SK-N-DZ (cell line): ENCODE measurements at places on chromosomes 4 and X.

DNA sequence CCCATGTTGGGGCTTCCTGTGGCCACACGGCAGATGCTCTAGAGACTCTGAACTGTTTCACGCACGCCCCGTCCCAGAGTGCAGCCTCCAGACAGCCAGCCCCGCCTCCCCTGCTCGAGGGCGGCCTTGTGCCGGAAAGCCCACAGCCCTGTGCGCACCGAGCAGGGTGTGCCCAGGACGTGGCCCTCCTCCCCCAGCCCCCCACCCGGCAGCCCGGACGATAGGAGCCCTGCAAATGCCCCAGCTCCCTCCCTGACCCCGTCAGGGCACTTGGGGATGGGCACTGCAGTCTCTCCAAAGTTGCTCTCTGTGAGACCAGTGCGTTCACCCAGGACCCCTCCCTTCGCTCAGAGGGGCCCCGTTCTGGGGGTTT, 37.3 kb downstream of the ADRA2C start:
- DNase-seq: no peak

- DNase-seq: no peak
Measured at GRCh38 chrX:14825851-14826250, 47.0 kb downstream of the FANCB start.

GRCh38 chr4:40909363-40909876, 159.7 kb downstream of the NSUN7 start:
- DNase-seq: peak; percentile 32

GRCh38 chrX:111521169-111521568, 9.7 kb downstream of the SERTM2 start:
- no peak for DNase-seq

- DNase-seq: no peak
Measured at GRCh38 chr4:98000940-98001339, 142.3 kb downstream of the STPG2 start.

GRCh38 chr4:6658597-6659075, 18.2 kb downstream of the MRFAP1 start:
- DNase-seq: no peak

DNA sequence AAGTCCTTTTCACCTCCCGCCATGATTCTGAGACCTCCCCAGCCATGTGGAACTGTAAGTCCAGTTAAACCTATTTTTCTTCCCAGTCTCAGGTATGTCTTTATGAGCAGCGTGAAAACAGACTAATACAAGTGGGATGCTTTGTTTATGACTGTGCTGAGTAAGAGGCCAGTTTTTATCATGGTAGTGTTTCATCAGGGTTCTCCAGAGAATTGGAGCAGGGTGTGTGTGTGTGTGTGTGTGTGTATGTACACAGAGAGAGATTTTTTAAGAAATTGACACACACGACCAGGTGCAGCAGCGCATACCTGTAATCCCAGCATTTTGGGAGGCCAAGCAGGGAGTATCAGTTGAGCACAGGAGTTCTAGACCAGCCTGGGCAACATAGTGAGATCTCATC, 34.6 kb upstream of the SLC2A9 start:
- no peak for DNase-seq

- no peak for DNase-seq
Measured at GRCh38 chr4:16745009-16745635, 153.3 kb downstream of the LDB2 start.

DNA sequence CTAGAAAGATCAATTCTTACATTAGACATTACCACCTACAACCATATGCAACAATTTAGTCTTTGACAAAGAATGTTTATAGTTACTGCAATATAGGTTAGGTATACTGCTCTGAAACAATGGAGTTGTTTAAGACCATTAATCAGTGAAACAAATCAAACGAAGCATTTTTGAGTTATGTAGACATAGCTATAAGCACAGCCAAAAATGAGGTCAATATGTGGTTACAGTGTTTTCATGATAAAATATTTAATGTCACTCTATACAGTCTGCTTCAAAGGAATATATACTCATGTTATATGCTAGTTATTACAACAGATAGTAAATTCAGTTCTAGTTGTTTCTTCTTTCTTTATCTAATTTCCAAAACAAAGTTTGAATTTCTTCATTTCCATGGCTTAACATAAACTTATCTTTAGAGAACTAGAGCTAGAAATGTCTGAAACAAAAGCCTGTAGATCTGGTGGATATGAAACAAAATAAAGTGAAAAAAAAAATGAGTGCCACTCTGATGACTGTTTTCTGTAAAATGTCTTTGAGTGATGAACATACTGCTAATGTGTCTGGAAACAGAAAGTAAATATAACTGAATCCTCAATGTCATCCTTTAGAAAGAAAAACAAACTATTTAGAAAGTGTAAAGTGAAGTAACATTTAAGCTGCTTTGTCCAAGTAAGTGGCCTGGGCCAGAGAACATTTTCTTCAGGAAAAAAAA, 809.0 kb downstream of the FAT4 start:
- DNase-seq: no peak

DNA sequence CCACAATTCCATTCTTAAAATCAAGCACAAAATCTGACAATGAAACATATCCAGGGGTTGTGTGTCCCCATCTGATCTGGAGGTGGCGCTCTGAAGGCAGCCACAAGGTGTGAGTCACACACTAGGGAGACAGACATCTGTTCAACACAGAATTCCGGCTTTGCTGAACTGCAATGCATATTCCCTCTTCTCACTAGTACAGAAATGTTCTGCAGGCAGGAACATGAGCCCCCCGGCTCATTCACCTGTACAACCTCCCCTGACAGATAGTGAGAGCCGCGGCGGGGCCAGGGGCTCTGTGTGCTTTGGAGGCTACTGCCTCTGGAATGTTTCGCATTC, 41.9 kb downstream of the WDR1 start:
- DNase-seq: no peak

DNA sequence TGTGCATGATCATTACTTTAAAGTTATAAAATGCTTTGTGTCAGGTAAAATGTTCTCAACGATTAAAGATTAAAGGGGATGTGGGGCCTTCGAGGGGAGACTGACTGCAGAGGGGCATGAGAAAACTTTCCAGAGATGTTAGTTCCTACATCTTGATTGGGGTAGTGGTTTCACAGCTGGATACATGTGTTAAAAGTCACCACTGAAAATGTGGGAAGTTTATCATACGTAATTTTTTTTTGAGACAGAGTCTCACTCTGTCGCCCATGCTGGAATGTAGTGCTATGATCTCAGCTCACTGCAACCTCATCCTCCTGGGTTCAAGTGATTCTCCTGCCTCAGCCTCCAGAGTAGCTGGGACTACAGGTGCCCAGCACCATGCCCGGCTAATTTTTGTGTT, 79.5 kb downstream of the RBM47 start:
- DNase-seq: no peak

GRCh38 chr4:126715067-126715466, 917.7 kb upstream of the INTU start:
- no peak for DNase-seq

DNA sequence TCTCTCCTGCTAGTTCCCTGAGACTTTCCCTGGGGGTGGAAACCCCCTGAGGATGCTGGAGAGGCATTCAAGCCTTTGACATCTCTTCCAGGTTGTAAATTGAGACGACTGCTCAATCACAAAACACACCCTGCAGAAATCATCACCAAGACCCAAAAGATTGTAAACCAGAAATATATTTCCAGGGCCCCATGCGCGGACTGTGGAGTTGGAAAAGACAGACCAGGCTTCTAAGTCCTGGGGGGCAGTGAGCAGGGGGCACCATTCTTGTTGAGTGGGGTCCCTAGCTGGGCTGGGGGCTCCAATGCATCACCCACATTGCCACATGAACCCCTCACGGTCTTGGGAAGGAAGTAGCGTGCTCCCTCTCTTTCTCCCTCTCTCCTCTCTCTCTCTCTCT, 87.9 kb upstream of the C4orf50 start:
- DNase-seq: no peak

DNA sequence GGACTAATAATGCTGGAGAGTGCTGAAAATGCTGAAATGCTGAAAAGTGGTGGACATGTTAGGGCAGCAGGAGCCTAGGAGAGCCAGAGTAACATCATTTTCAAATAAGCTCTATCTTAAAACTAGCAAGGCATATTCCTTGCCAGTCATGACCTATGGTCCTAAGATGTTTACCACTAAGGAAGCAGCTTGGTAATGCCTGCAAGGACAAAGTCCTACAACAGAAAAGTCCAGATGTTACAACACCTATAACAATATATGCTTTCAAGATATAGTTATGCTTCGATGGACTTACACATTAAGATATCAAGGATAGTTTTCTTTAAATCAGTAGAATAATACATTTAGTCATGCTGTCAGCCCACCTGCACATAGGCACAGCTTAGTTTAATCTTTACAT, 4.5 kb upstream of the ADH4 start:
- DNase-seq: no peak

DNA sequence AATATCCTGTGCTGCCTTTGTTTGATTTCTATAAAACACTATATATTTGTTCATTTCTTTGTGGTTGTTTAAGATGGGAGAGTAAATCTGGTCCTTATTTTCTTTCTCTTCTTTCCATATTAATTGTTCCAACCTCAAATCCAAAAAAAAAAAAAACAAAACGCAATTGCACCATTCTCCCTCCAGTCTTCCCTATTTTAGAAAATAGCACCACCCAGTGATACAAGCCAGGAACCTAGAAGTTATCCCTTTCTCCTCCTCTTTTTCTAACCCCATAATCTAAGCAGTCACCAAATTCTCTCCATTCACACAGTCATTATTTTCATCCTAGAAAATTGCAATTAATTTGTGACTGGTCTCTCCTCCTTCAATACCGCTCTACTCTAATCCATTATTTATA, 107.8 kb downstream of the GABRA3 start:
- DNase-seq: no peak

DNA sequence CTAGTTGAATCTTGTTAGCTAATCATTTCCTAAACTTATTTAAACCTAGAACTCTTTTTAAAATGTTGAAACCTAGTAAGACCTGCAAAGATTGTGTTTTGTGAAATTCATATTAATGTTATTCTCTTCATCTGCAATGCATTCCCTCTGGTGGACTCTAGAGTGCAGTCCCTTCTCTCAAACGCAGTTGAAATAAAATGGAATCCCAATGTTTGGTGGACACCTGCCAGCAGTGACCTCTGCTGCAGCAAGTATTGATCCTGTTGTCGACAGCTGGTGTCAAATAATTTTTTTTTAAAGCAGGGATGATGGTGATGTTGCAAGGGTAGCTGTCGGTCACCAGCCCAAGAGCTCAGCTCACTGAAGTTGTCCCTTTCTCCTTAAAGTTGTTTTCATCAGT, 492.0 kb downstream of the ZIC3 start:
- no peak for DNase-seq

DNA sequence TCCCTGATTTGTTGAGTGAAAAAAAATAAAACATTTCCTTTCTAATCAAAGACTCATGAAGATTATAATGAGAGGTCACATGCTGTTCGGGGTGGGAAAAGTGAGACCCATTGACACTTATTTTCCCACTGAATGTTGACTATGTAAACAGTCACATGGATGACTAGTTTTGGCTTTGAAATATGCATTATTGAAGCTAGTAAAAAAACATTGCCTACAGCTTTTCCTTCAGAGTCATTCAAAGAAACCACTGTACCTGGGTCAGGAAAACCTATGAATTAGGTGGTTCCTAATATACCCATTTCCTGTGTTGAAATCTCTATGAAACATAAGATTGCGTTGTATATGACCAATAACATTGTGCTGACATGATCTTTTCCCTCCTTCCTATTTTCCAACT, 251.2 kb downstream of the CFAP299 start:
- no peak for DNase-seq

- peak; percentile 2 for DNase-seq
Measured at GRCh38 chr4:72468904-72469502, 100.0 kb downstream of the ADAMTS3 start.

- DNase-seq: no peak
Measured at GRCh38 chrX:120308558-120308957, 2.7 kb downstream of the TMEM255A start.

DNA sequence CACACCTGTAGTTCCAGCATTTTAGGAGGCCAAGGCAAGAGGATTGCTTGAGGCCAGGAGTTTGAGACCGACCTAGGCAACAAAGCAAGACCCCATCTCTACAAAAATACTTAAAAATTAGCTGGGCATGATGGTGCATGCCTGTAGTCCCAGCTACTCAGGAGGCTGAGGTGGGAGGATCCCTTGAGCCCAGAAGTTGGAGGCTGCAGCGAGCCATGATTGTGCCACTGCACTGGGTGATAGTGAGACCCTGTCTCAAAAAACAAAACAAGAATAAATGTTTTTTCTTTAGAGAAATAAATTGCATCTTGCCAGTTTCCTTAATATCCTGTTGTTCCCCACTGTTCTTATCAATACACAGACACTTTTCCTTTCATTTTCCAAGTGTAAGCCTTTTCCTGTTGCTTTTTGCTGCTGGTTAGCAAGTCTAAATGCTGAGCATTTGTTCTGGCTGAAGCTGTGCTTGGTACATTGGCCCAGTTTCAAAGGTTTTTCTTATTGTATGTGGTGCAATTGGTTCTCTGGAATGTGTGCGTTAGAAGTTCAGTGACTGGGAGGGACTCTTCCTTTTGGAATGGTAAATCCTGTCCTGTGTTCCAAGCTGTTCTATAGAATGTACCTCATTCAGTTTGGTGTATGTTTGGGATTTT, 98.2 kb downstream of the AFF1 start:
- no peak for DNase-seq

DNA sequence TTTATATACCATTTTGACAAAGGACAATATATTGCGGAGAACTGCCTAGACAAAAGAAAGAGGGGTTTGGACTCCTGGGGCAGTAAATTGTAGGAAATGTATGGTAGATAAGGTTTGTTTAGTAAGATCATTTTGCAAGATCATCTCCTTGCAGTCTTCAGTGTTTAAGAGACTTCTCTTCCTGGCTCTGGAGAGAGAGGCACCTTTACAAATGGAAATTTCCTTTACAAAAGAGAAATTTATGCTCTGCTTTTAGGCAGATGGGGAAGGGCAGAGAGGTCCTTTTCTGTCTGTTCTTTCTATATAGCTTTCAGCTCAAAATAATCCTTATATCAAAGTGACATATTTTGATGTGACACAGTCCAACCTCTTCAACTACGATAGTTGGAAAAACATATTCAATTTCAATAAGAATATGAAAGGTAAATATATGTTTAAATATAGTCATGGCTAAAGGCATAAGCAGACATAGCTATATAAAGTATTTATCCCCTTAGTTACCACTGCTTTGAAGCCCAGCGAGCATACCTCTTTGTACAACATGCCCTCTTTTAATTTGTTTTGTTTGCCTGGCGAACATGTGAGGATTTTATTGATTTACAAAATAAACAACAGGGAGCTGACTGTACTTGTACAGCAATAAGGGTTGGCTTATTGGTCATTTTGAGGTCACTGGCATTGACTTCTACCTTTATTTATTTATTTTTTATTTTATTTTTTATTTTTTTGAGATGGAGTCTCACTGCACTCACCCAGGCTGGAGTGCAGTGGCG, 65.2 kb downstream of the TRIM2 start:
- no peak for DNase-seq
